GM20000 (cell line): ENCODE measurements at places on chromosomes 13 and 19.

GRCh38 chr13:30125422-30126073 lies 181.8 kb downstream of the KATNAL1 start:
- DNase-seq = no peak

DNA sequence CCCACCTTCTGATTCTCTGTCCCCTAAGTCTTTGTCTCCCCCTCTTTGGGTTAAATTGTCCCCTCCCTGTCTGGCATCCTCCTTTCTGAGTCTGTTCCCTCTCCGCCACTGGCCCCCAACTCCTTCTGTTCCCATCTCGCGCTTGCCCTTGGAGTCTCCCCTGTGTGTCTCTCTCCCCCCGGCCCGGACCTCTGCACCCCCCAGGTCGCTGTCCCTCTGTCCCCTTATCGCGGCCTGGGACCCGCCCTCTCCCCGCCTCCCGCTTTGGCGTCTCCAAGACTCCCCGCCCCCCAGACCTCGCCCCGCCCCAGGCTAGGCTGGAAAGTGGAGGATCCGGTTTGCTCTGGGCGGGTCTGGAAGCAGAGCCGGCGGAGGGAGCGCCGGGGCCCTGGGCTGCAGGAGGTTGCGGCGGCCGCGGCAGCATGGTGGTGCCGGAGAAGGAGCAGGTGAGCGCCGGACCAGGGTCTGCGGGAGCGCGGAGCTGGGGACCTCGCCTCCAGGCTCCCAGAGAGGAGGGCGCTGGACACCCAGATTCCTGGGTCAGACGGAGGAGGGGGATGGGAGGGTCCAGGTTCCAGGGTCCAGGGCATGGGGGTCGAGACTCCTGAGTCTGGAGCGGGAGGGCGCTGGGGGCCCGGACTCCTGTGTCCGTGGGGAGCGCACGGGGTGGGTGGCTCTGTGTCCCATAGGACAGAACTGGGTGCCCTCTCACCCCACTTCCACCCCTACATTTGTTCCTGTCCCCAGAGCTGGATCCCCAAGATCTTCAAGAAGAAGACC lies at the start of gene TRPM4:
Gene TRPM4, plus strand, starts transcription at position 348 of the 780 bp plus-strand sequence. Its CDS starts 75 bp downstream, at position 423.
- no peak for DNase-seq

DNA sequence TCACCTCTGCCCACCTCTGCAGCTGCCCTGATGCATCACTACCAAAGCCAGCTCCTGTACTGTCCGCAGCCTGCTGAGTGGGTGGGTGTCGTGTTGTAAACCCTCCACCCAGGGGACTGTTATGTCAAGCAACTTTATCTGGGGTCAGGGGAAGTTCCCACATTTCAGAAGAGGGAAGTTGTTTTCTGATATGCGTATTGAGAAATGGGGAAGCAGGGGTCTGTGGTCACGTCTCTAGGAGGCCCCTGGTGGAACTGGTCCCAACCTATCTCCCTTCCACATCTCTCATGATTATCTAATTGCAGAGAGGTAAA lies 31.2 kb downstream of the CLEC17A start:
- peak; percentile 59 for DNase-seq

GRCh38 chr19:29420065-29420464 lies 105.7 kb upstream of the VSTM2B start:
- DNase-seq = no peak

DNA sequence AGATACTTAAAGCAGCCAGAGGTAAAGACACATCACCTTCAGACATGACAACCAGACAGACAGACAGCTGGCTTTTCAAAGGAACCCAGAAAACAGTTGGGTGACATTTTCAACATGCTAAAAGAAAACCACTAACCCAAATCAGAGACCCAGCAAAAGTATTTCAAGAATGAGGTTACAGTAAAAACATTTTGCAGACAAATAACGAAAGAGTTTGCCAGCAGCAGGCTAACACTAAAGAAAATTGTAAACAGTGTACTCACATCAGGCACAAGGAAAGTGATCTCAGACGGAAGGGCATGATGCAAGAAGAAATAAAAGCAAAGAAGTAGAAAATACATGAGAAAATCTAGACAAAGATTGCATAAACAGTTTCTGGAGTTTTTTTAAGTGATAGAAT lies 46.4 kb downstream of the AP1M1 start:
- no peak for DNase-seq

DNA sequence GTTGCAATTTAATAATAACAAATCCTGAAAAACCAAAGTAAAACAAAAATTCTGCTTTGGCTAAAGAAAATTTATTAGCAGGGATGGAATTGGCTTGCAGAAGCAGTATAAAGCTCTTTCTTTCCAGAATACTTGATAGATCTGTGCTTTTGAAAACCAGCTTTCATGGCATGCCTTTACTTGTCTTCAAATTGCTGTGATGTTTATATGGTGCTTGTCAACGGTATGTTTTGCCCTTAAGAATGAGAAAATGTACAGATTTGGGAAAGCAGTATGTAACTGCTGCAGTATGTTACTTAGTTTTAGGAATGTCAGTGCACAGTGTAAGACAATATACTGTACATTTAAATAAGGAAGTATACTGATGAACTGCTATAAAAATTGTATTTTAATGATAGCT lies 120.8 kb upstream of the PCDH20 start:
- no peak for DNase-seq

GRCh38 chr19:4547303-4548237 lies 7.7 kb upstream of the LRG1 start:
- no peak for DNase-seq
